Aorta (tissue), 5 donors: ENCODE measurements at places on chromosomes 2 and 18. TPM values are rescaled to one million over a fixed set of nuclear protein-coding genes. Genes with fewer than 3 reads are reported as not detected.

CYP27C1 gene
- total RNA-seq = 0.42 TPM

CHRNG gene
- total RNA-seq = not detected

TEX44 gene
- total RNA-seq = not detected

DNA sequence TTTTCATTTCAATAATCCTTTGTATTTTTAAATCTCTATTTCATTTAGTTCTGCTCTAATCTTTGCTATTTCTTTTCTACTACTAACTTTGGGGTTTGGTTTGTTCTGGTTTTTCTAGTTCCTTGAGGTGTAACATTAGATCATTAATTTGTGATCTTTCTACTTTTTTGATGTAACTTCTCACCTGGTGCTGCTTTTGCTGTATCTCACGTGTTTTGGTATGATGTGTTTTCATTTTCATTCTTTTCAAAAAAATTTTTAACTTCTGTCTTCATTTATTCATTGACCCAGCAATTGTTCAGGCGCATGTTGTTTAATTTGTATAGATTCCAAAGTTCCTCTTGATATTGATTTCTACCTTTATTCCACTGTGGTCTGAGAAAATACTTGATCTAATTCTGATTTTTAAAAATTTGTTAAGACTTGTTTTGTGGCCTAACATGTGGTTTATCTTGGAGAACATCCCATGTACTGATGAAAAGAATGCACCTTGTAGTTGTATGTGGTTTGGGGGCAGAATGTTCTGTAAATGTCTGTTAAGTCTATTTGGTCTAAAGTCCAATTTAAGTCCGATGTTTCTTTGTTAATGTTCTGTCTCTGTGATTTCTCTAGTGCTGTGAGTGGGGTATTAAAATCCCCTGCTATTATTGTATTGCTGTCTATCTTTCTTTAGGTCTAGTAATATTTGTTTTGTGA, 17.3 kb upstream of the MALT1 start:
- no peaks in the 10 kb centered on the region for H3K4me1 ChIP-seq
- H3K27me3 ChIP-seq = no peaks in the 10 kb centered on the region
- H3K36me3 ChIP-seq = no peaks in the 10 kb centered on the region
- no peak overlapping the region for H3K4me3 ChIP-seq

GRCh38 chr2:138711812-138712211, 68.4 kb downstream of the NXPH2 start:
- no peaks in the 10 kb centered on the region for H3K27me3 ChIP-seq
- no peak overlapping the region for H3K4me3 ChIP-seq
- peaks cover 2% of the 10 kb centered on the region for H3K4me1 ChIP-seq
- DNase-seq = no peak

DNA sequence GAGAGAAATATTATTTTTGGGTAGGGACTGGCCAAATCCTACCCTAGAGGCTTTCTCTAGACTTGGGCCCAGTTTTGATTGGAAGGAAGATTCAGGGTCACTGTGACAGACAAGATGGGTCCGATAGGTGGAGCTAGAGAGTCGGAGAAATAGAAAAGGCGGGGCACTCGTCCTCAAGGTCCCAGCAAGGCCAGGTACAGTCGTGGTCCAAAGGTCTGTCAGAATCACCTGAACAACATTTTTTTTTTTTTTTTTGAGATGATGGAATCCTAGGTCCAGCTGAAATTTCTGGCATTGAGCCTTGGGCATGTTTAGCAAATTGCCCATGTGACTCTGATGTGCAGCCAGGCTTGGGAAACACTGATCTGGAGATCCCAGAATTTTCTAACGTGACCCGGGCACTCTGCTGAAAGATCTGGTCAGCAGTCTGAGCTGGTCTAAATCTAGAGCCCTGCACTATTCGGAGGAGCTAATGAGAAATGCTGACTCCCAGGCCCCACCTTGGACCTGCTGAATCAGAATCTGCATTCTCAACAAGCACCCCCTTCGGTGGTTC, 23.0 kb upstream of the NTSR2 start:
- H3K4me3 ChIP-seq = no peak overlapping the region
- H3K4me1 ChIP-seq = no peaks in the 10 kb centered on the region
- no peak for DNase-seq
- H3K27me3 ChIP-seq = no peaks in the 10 kb centered on the region
- H3K27ac ChIP-seq = no peak overlapping the region

DNA sequence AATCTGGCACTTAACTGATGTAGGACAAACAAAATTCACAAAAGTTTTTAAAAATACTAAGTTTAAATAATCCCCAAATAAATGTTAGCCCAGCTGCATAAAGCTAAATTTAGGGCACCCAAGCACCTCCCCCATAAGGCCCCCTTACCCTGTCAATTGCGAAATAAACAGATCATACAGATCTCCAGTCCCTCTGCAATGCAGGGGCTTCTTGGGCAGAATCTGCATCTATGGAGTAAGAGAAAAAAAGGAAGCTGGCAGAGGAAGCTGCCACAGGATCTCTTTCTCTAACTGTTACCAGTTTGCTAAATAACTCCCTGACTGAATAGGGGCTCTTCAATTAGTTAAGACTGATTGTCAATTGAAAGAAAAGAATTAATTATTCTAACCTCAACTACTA, 117.7 kb downstream of the MEMO1 start:
- no peak overlapping the region for H3K27ac ChIP-seq
- H3K27me3 ChIP-seq = no peaks in the 10 kb centered on the region
- no peak for DNase-seq
- no peak overlapping the region for H3K4me3 ChIP-seq
- no peaks in the 10 kb centered on the region for H3K4me1 ChIP-seq
- no peaks in the 10 kb centered on the region for H3K36me3 ChIP-seq

- no peaks in the 10 kb centered on the region for H3K27me3 ChIP-seq
- no peak overlapping the region for H3K4me3 ChIP-seq
- H3K27ac ChIP-seq = no peak overlapping the region
Measured at GRCh38 chr2:26811791-26812694, 26.2 kb downstream of the CENPA start.

DNA sequence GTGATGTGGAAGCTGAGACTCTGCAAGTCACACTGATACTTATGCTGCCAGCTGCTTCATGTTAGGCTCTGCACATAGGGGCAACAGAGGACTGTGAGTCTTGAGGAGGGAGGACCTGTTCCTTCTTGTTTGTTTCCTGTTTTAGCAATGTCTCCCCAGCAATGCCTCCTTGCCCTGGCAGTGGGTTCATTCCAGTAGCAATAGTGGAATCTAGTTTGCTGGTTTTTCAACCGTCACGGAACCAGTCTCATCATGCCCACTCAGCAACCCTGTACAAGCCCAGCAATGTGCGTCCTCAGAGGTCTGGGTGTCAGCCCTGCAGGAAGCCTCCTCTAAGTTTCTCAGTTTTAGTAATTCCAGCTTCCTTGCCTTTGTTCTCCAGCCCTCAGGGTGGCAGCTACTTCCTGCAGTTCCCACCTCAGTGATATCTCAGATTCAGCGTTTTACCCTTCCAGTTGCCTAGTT, 20.5 kb upstream of the ITGB6 start:
- H3K27ac ChIP-seq = no peak overlapping the region
- H3K36me3 ChIP-seq = no peaks in the 10 kb centered on the region
- no peak for DNase-seq
- peaks cover 4% of the 10 kb centered on the region for H3K4me1 ChIP-seq
- no peaks in the 10 kb centered on the region for H3K27me3 ChIP-seq
- no peak overlapping the region for H3K4me3 ChIP-seq

GRCh38 chr2:179917272-179917671, 55.9 kb upstream of the ZNF385B start:
- no peaks in the 10 kb centered on the region for H3K4me1 ChIP-seq
- no peaks in the 10 kb centered on the region for H3K36me3 ChIP-seq
- DNase-seq = no peak

DNA sequence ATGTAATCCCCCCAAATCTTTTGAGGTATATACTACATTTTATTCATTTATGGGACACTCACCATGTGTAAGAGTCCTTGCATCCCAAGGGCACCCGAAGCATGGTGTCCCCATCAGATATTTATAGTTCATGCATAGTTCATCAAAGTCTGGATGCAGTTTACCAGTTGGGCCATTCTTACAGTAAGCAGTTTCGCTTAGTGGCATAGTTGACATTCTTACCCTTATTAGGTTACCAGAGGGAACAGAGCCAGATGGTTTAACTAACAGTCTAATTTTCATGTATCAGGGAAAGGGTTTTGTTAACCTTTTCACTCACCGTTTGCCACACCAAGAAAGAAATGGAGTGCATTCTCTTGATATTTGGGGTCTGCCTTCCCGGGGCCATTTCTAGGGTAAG, 7.1 kb downstream of the ZNF407 start:
- H3K27ac ChIP-seq = no peak overlapping the region
- H3K4me1 ChIP-seq = no peaks in the 10 kb centered on the region
- DNase-seq = no peak
- H3K36me3 ChIP-seq = no peaks in the 10 kb centered on the region
- H3K27me3 ChIP-seq = no peaks in the 10 kb centered on the region

- H3K27me3 ChIP-seq = no peaks in the 10 kb centered on the region
- H3K27ac ChIP-seq = no peak overlapping the region
- no peak for DNase-seq
- H3K4me1 ChIP-seq = peaks cover 4% of the 10 kb centered on the region
- H3K4me3 ChIP-seq = no peak overlapping the region
Measured at GRCh38 chr2:169916623-169917022, 89.4 kb downstream of the UBR3 start.

DNA sequence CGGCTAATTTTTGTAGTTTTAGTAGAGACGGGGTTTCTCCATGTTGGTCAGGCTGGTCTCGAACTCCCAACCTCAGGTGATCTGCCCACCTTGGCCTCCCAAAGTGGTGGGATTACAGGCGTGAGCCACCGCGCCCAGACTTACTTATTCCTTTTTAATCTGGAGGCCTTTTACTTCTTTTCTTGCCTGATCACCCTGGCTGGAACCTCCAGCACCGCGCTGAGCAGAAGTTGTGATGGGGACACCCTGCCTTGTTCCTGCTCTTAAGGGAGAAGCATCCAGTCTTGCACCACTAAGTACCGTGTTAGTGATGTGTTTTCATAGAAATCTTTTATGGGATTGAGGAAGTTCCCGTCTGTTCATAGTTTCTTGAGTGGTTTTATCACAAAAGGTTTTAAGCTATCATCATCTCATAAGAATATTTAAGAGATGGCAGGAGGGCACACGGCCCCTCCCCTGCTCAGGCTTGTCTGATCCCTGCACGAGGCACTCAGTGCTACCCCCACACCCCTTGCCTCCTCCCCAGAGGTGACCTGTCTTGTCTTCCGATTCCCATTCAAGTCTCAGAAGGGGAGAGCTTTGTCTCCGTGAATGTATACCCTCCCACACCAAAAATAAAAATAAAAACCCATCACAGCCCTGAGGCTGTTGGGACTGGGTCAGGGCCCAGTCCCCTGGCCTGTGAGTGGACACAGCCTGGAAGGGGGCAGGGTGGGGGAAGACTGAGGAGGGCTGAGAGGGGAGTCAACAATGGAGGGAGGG, 65.3 kb upstream of the SMAD7 start:
- H3K36me3 ChIP-seq = no peaks in the 10 kb centered on the region
- no peak for DNase-seq
- no peak overlapping the region for H3K4me3 ChIP-seq
- no peaks in the 10 kb centered on the region for H3K27me3 ChIP-seq

DNA sequence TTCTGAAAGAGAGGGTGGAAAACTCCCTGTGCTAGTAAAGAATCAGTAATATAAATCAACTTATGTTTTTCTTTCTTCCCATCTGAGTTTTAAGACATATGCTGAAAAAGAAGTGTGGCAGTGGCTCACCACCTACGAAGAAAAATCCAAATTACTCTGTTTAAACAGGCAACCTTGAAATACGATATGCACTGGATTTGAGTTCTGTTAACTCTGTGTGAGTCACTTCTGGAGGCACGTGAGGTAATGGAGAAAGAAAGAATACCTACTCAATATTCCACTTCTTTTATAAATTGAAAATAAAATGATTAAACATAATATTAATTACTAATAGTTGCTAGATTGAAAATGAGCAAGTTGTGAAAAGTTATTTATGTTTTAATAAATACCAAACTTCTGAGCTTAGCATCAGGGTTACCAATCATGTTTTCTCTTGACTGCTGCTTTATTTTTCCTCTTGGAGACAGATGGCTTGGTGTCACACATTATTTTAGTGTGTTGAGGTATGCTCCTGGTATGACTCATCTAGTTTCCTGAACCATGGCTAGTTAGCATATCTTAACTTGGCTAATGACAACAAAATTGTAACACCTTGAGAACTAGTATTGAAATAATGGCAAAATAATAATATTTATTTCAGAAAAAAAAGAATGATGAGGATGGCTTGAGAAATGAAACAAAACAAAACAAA, 1705.5 kb upstream of the PIK3C3 start:
- no peaks in the 10 kb centered on the region for H3K36me3 ChIP-seq
- DNase-seq = no peak
- H3K4me1 ChIP-seq = no peaks in the 10 kb centered on the region
- H3K27ac ChIP-seq = no peak overlapping the region

GRCh38 chr2:137937246-137937645, 27.0 kb upstream of the HNMT start:
- no peak overlapping the region for H3K27ac ChIP-seq
- H3K27me3 ChIP-seq = no peaks in the 10 kb centered on the region
- DNase-seq = no peak
- no peaks in the 10 kb centered on the region for H3K36me3 ChIP-seq

- H3K4me3 ChIP-seq = no peak overlapping the region
- no peaks in the 10 kb centered on the region for H3K36me3 ChIP-seq
- no peaks in the 10 kb centered on the region for H3K4me1 ChIP-seq
- H3K27me3 ChIP-seq = no peaks in the 10 kb centered on the region
- no peak for DNase-seq
Measured at GRCh38 chr2:237012577-237013267, 73.0 kb upstream of the COPS8 start.

DNA sequence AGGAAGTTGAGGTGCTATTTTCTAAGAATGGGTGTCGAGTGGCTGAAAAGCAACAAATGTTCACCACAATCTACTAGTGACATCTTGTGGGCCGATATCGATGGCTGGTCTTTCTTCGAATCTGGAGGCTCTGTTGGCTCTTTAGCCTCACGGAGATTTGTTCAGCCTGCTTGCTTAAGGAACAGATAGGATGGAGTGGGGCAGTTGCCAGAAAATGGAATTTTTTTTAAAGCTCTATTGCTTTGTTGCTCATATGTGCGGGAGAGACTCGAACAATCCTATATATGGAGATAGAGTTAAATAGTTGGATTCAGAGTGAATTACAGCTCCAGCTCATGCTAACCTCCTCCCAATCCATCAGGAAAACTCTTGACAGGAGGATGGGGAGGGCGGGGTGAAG, 70.9 kb upstream of the LYPD6B start:
- H3K36me3 ChIP-seq = no peaks in the 10 kb centered on the region
- no peak overlapping the region for H3K27ac ChIP-seq
- H3K4me3 ChIP-seq = no peak overlapping the region
- DNase-seq = no peak
- no peaks in the 10 kb centered on the region for H3K4me1 ChIP-seq
